Nucleus accumbens (tissue), 56 donors: ENCODE measurements at places on chromosomes 13 and 19.

DNA sequence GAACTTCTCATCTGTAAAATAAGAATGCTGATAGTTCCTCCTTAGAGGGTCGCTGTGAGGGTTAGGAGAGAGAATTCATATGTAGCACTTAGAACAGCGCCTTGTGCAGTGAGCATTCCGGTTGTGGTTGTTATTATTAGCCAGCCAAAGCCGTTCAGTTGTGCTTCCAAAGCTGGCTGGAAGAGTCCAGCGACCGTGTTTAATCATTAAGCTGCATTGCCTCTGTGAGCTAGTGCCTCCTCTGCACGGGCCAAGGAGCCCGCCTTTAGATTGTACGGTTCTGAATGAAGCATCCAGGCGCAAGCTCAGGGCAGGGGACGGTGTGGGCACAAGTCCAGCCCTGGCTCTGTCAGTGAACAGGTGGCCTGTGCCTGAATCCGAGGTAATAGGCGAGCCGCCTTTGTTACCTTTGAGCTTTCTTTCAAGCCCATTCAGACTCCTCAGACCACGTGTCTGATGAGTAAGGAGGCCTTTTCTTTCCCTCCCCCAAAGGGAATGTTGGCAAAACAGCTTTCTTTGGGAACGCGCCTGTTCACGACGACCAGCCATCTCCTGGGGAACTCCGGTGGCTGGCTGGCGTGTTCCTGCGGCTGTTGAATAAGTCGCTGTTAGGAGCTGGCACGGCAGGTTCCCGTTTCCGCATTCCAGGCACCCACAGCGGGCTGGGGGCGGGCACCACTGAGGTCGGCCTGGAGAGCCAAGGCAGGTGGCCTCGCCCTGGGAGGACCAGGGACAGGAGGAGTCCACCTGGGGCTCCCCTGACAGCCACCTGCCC is 25.1 kb downstream of the SIPA1L3 start:
- no peak for DNase-seq

GRCh38 chr19:7527516-7528191 is 5.2 kb downstream of the MCOLN1 start:
- no peak for DNase-seq

DNA sequence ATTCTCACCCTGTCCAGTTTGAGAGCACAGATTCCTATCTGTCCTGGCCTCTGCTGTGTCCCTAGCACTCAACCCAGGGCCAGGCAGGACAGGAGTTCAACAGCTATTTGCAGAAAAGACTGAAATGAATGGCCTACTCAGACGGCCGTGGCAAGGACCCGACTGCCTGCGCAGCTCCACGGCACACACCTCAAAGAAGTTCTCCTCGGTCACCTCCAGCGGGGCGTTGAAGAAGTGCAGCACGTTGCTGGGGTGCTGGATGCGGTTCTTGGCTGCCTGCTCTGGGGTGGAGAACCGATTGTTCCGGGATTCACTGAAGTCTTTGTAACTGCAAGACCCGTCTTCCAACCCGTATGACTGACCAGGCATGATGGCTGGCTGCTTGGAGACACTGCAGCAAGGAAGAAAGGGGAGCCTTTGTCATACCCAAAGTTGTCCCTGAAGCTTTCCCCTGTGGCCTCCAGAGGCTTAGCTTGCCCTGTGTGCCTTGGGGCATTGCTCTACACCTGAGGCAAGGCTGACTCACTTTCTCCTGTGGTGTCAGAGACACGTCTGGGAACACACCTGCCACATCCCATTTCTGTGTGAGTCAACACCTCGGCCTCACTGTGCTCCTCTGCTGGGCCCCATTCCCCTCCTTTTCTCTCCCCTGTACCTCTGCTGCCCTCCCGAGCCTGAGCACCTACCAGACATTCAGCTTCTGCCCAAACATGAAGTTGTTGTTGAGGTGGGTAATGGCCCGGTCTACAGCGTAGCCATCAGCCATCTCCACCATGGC is 6.8 kb upstream of the ECH1 start:
- no peak for DNase-seq

- no peak for DNase-seq
These were observed 48.0 kb downstream of the RFC3 start for GRCh38 chr13:33865945-33866344.

GRCh38 chr19:17348700-17349099 is 11.3 kb downstream of the GTPBP3 start:
- no peak for DNase-seq

GRCh38 chr19:7507884-7508283 is 8.0 kb upstream of the ZNF358 start:
- DNase-seq = no peak

DNA sequence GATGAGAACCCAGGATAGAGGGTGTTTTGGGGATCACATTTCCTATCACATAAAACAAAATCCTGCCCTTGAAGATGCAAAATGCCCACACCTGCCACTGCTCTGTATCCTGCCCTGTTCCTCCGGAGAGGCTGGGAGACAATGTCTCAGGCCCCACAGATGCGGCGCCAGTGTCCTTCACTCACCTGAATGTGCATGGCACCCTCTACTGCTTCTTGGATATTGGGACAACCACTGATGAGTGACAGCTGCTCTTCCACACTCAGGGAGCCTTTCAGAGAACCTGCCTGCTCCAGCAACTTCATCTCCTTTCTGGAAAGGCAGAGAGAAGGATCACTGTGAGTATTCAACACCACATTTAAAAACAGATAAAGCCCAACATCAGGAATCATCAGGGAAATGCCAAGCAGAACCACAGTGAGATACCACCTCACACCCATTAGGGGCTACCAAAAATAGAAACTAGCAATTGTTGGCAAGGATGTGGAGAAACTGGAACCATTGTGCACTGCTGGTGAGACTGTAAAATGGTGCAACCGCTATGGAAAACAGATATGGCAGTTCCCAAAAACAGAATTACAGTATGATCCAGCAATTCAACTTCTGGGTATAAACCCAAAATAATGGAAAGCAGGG is 36.4 kb downstream of the CRYL1 start:
- no peak for DNase-seq

- DNase-seq = no peak
These were observed 46.5 kb downstream of the MLLT1 start for GRCh38 chr19:6233056-6233826.

GRCh38 chr19:1217366-1217765 is 11.8 kb downstream of the STK11 start:
- no peak for DNase-seq

DNA sequence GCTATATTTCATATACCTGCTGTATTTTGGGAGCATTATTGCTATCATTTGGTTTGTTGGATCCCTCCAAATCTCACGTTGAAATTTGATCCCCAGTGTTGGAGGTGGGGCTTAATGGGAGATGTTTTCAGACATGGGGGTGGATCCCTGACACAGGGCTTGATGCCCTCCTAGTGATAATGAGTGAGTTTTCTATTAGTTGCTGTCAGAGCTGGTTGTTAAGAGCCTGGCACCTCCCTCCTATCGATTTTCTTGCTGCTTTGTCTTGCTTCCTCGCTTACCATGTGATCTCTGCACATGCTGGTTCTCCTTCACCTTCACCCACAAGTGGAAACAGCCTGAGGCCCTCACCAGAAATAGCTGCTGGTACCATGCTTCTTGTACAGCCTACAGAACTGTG is 259.9 kb upstream of the STARD13 start:
- no peak for DNase-seq

GRCh38 chr13:71644579-71644978 is 222.4 kb downstream of the DACH1 start:
- DNase-seq = no peak

DNA sequence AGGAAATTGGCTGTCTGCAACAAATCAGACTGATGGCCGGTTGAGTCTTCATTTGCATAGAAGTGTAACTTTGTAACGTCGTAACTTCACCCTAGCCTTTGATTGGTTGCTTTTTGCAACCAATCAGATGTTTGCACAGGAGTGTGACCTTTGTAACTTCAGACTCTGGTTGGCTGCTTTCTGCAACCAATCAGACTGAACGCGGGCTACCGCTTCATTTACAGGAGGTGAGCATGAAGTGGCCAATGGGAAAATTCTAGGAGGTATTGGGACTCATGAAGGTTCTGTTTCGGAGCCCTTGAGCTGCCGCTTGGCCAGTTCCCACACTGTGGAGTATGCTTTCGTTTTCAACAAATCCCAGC is 441 bp upstream of the ZNF559 start:
- peak; percentile 77 for DNase-seq

- DNase-seq = no peak
These were observed 961 bp upstream of the VSIG10L start for GRCh38 chr19:51342631-51343569.

- DNase-seq = no peak
These were observed 38.1 kb downstream of the HTR2A start for GRCh38 chr13:46858776-46859175.

DNA sequence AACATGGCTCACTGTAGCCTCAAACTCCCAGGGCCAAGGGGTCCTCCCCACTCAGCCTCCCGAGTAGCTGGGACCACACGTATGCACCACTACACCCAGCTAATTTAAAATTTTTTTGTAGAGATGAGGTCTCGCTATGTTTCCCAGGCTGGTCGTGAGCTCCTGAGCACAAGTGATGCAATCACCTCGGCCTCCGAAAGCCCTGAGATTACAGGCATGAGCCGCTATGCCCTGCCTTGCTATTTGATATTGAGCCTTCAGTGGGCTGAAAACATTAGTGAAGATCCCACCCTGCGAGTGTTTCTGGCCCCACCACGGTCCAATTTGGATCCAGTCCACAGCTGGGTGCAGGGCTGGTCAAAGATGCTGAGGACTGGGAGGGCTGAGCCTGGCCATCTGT is 65.9 kb downstream of the TRPM4 start:
- no peak for DNase-seq

DNA sequence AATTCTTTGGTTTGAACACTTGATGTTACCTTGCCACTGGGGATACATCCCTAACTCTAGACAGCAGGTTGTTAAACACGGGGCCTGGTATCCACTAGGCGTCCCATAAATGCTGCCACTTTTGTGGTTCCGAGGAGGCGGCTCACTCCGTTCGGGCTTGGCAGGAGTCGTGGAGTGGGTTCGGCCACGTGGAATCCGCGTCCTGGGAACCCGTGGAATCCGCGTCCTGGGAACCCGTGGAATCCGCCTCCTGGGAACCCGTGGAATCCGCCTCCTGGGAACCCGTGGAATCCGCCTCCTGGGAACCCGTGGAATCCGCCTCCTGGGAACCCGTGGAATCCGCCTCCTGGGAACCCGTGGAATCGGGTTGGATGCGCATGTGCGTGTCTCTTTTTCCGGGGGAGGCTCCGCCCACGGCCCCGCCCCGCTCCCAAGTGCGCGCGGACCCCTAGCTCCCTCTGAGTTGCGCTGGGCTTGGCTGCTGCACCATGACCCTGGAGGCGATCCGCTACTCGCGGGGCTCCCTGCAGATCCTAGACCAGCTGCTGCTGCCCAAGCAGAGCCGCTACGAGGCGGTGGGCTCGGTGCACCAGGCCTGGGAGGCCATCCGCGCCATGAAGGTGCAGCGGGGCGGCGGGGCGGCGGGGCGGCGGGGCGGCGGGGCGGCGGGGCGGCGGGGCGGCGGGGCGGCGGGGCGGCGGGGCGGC is at the start of gene MRI1:
Gene MRI1 (plus strand): TSS at position 422 of the 707 bp plus-strand sequence. CDS start 67 bp downstream, at position 489.
- peak; percentile 93 for DNase-seq

DNA sequence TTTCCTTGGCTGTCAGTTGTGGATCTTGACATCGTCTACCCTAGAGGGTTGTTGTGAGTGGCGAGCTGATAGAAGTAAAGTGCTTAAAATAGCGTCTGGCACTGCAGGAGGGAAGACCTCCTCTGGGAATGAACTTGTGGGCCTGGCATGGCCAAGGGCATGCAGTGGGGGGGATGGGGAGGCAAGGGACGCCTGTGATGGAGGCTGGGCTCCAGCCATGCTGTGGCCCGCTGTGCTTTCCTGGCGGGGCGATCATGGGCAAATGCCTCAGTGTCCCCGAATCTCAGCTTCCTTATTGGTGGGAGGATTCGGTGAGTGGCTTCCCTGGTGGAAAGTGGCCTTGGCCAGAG is 10.7 kb downstream of the CARM1 start:
- no peak for DNase-seq

DNA sequence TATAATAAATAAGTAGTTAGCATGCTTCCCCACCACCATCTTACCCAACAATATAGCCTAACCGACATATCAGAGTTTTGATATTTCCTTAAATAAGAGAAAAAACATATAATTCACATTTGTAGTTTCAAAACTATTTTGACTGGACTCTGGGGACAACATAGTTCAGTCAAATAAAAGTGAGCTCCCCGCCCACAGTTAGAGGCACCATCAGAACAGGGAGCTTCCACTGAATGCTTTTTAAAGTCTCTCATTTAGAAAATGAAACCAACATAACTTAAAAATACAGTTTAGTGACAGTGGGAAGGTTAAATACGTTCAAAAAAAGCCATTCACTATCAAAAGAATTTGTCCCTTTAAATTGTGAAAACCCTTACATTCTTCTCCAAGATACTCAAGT is 92.8 kb downstream of the EPSTI1 start:
- no peak for DNase-seq

- DNase-seq = no peak
These were observed 149.4 kb upstream of the FBXL3 start for GRCh38 chr13:77176350-77176749.

DNA sequence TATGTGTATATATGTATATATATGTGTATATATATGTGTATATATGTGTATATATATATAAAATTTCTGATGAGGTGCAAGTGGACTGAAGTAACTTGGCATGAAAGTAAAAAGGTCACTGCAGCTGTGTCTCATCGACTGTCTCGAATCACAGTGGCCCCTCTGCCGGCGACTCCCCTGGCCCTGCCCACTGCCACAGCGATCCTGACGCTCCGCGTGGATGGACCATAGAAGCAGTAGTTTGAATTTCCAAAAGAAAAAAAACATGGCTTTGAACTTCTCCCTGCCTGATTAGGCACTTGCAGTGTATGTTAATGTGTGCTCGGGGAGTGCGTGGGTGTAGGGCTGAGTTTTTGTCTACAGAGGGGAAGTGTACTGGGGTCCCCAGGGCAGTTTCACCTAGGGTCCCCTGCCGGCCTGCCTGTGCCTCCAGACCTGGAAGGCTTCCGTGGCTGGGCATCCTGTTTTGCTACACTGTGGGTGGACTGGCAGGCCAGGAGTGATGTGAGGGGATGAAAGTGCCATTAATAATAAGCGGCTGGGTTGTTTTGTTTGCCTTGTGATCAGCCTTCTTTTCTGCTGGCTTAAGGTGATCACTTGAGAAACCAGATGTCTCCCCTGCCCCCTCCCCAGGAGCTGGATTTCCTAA is 10.8 kb downstream of the ZIC5 start:
- DNase-seq = no peak

- no peak for DNase-seq
These were observed 15.8 kb upstream of the TUBGCP3 start for GRCh38 chr13:112603641-112604225.

- no peak for DNase-seq
These were observed 11.8 kb upstream of the ERFL start for GRCh38 chr19:41939861-41940730.

GRCh38 chr13:105692769-105693168 is 842.7 kb downstream of the EFNB2 start:
- DNase-seq = no peak
